ENCODE measurements at places on chromosomes 2 and 18.

DNA sequence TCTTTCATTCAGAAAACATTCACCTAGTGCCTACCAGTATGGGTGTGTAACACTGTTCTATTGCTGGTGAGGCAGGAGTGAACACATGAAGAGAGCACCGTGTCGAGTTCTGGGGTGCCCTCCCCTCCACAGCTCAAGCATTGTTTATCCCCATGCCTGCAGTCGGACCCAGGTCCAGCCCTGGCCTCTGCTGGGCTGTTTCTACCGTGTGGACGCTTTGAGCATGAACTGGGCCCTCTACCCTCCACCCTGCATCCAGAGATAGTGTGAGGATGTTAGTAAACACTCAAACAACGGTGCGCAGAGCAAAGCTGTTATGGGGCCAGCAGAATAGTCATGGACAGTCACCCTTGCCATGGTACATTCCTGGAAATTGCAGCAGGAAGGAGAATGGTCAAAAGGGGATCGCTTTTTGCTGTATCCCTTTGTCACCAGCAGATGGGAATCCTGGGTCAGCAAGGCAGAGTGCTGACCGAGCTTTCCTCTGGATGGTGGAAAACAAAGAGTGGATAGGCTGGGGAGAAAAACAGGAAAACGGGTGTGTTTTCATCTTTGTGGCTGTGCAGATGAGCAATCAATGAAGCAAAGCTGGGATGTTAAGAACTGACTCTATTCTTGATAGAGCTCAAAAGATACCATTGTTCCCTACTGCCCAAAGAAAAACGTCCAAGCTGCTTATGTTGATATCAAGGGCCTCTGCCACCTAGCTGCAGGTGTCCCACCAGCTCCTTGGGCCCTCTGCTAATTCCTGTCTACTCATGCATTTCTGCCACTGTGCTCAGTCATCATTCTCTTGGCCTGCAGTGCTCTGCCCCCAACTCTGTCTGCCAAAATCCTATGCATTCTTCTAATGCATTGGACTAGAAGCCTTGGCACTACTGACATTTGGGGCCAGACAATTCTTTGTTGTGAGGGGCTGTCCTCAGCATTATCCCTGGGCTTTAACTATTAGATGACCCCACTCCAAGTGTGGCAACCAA, 38.7 kb downstream of the REEP1 start:
- DNase-seq: no peak

GRCh38 chr2:200345975-200346374, 39.5 kb downstream of the SPATS2L start:
- DNase-seq: no peak

GRCh38 chr2:232325324-232326273, 53.0 kb upstream of the ALPP start:
- no peak for DNase-seq

DNA sequence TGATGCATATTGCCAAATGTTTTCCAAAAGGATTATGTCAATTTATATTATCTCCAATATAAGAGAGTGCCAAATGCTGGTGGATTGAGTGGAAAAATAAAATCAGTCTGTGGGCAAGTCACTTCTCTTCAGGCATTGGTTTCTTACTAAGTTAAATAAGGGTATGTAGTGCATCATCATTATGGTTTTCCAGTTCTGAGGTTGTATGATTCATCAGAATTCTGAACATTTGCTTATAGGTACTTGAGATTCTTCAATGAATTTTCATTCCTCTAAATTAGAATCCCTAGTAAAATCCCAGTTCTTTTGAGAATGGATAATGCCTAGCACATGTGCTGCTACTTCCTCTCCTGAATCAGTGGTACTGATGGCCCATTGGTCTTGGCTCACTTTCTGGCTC, 188.9 kb upstream of the OSR1 start:
- no peak for DNase-seq

GRCh38 chr2:229244975-229245374, 26.1 kb downstream of the PID1 start:
- DNase-seq: no peak

DNA sequence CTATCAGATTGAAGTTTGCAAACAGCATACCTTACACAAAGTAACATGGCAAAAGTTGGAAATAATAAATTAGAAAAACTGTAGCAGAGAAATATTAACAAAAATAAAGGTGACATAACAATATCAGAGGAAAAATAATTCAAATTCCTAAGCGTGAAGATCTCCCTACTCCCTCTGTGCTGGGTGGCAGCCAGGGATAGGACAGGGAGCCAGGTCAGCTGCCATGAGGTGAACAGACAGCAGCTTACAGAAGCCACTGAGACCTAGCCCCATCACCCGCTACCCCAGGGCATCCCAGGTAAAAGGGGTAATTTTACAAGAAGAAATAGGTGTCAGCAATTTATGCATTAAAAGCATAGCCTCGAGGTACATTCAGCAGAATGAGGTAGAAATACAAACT, 423.8 kb upstream of the HS6ST1 start:
- DNase-seq: no peak

DNA sequence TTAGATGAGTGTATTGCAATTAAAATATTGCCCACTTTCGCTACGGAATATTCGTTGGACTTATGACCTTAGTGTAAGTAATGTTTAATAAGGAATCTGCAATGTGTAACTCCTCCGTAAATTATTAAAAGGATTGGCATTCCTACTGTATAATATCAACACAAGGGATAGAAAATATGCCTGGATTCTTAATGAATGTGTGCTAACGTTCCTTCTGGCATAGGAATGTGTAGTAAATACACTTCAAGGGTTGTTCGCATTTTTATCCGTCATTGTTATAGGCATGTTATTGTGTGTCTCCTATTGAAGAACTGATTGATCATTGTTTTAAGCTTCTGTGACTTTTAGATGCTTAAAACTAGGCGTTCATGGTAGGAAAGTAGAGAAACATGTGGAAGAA, 134.5 kb downstream of the NEDD4L start:
- DNase-seq: no peak

- DNase-seq: no peak
Measured at GRCh38 chr2:38386377-38386776, 9.3 kb upstream of the ATL2 start.

DNA sequence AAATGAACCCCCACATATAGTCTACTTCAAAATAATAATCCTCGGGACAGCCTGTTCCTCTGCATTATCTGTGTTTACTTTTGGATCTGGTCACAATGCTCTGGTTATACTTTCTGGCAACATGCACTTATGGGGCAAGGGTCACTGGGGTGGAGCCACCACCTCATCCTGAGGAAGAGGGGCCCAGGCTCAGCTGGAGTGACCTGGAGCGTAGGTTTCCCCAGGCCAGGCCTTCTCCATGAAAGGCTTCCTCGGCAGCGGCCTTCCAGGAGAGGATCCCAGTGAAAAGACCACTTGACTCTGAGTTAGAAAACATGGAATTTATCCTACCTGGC, 237.4 kb downstream of the SETBP1 start:
- no peak for DNase-seq

GRCh38 chr2:75616933-75617332, 29.6 kb upstream of the MRPL19 start:
- DNase-seq: no peak

- DNase-seq: no peak
Measured at GRCh38 chr2:178512484-178512883, 32.2 kb downstream of the PLEKHA3 start.

DNA sequence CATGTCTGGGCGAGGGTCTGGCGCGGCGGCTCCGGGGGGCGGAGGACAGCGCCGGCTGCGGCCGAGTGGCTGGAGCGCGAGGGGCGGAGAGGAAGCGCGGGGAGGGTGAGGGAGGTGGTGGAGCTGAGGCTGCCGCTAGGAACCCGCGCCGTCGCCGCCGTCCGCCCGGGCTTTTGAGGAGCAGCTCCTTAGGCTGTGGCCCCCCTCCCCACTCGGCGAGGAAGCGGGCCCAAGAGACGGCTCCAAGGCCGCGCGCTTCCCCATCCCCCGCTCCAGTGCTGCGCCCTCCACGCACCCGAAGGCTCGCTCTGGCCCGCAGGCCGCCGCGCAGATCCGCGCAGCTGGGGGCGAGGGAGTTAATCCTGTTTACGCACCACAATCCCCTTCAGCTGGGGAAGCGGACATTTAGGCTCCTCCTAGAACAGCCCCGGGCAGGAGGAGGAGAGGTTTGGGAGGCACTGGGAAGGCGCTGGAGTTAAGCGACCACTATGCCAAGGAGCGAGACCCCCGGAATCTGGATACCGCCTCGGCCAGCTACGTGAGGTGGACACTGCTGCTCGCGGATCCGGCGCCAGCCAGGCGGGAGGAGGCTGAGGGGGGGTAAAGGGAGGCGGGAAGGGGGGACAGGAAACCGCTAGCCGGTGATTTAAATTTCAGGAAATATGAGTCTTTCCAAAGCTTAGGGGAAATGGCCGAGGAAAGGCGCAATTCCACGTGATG, at the start of gene CNRIP1:
Gene CNRIP1, minus strand, starts transcription at position 552 of the 720 bp plus-strand sequence. Its CDS starts 549 bp downstream, at position 3.
- DNase-seq: no peak

- DNase-seq: no peak
Measured at GRCh38 chr2:57190007-57190406, 856.6 kb upstream of the VRK2 start.

- DNase-seq: no peak
Measured at GRCh38 chr18:79334496-79335233, 61.1 kb upstream of the NFATC1 start.

DNA sequence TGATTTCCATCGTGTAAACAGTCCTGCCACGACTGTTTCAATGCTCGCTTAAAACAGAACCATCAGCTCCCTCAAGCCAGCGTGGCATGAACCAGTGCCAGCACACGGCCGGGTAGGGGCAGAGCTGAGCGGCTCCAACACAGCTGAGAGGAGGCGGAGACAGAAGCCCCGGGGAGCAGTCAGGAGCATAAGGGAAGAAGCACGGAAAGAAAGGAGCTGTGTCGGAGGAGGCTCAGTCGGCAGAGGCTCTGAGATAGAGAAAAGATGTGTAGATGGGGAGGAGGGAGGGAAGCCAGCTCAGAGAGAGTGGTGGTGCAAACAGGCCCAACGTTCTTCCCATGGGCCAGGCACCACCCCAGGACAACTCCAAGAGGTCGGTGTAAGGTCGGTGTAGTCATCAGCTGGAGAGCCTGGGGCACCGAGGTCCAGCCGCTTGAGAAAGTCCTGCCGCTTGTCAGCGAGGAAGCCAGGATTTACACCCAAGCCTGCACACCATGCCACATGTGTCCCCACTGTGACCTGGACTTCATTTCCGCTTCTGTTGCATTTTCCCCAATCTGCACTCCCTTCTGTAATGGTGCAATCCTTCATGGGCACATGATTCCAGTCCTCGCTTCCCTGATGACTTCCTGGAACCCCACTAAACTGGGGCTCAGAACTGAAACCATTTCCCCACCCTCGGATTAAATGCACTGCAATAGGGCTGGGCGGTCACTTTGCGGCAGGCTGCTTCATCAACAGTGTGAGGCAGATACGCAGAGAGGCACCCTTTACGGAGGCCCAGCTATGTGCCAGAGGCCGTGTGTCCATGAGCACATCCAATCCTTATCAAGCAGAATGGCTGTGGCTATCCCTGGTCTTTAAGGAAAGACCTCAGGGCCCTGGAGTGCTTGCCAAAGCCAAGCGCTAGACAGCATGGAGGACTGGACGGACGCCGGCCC, 43.5 kb downstream of the CYP27C1 start:
- no peak for DNase-seq

GRCh38 chr18:80196528-80197320, 50.6 kb downstream of the PARD6G start:
- DNase-seq: no peak

DNA sequence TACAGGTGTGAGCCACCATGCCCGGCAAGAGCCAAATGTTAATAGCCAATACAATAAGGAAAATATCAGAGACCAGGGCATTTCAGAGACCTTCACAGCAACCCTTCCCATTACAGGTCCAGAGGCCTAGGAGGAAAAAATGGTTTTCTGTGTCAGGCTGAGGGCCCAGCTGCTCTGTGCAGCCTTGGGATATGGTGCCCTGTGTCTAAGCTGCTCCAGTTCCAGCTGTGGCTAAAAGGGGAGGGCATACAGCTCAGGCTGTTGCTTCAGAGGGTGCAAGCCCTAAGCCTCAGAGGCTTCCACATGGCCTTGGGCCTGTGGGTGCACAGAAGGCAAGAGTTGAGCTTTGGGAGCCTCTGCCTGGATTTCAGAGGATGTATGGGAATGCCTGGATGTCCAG, 20.1 kb upstream of the CCDC195 start:
- DNase-seq: no peak

DNA sequence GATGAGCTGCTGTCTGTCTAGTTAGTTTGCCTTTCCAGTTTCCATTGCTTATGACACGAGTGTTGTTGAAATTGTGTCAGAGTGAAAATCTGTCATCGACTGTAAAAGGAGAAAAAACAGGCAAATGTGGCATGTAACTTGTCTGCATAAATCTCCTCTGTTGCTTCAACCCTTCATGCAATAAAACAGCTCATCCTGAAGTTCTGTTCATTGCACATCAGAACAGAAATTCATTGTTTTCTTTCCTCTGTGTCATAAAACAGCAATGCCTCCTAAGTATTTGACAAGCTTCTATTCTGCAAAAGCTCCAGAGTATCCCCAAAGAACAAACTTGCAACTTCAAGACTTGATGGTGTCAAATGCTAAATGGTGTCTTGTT, 432.1 kb downstream of the MEIS1 start:
- DNase-seq: no peak

GRCh38 chr2:202454536-202454935, 78.4 kb downstream of the BMPR2 start:
- DNase-seq: no peak

DNA sequence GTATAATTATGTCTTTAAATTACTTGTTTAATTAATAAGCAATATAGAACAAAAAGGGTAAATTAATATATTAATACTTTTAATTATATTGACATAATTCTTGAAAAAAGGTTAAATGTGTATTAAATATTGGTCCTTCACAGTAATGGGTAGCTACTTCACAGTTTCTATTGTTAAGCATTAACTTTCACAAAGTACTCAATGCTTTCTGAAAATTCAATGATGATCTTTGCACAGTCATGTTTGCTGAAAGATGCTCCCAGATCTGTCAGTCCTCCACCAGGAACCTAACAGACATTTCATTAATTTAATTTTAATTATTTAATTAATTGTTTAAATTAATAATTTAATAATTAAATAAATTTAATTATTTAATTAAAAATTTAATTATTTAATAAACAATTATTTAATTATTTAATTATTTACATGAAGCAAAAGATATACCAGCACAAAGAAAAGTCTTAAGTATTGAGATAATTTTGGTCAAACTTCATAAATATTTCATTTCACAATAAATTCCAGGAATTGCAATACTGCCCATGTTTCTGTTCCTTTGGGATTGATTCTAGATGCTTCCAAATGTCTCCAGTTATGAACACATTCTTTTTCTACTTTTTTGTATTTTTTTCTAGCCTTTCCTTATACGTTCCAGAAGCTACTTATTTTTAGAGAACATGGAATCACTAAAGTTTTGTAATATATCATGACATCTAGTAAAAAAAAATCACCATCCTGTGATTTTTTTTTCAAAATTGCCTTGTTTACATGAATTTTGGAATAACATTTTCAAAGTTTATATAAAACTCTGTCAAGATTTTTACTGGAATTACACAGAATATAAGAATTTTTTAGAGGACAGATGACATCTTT, 46.5 kb downstream of the TMEM18 start:
- DNase-seq: no peak

- no peak for DNase-seq
Measured at GRCh38 chr2:237901932-237902850, 42.8 kb downstream of the RAMP1 start.
